Upper lobe of right lung (tissue), 1 donor: ENCODE measurements at places on chromosomes 7 and 10. TPM values are rescaled to one million over a fixed set of nuclear protein-coding genes. Genes with fewer than 3 reads are reported as not detected.

GPR85 gene
- 2.9 TPM for total RNA-seq

GNAT3 gene
- not detected for total RNA-seq

- peak; percentile 63 for DNase-seq
Measured at GRCh38 chr7:27154901-27155815, 1.3 kb downstream of the HOXA7 start.

DNA sequence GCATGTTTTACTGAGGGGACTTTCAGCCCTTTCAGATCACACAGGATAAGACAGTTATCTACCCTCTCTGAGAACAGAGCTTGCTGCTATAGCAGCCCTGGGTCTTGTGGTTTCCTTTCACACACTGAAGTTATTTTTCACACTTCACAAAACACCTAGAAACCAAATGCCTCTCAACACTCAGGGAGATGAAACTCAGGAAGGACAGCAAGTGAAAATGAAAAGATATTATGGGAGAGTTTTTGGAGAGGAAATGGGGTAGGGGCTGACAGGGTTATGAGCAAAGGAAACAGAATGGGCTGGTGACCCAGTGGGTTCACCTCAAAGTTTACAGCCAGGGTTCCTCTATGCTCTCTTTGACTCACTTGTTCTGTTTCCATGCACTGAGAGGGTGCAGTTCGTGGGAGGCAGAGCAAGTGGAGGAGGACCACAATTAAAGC, 17.0 kb upstream of the GIMAP2 start:
- DNase-seq = no peak

- DNase-seq = no peak
Measured at GRCh38 chr10:81248886-81249285, 626.1 kb upstream of the NRG3 start.

DNA sequence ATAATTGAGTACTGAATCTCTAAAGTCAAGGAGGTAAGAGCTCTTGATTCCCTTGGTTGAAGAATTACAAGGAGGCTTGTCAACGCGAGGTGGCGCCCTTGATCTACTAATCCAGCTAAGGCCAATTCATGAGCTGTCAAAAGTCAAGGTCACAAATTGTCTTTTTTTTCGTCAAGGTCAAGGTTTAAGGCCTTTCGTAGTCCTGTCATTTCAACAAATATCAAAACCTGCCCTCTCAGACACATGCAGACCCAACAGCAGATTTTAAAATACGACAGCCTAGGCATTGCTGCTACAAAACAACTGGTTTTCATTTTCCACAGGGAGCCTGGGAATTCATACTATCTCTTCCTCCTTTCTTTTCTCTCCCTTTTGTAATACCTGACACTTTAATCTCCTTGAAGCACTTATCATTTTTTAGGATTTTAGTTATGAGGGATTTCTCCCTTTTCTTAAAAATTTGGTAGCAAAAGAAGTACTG, 3.6 kb downstream of the HOXA13 start:
- peak; percentile 87 for DNase-seq

CHAT gene
- not detected for total RNA-seq

COL1A2 gene
- 321 TPM for total RNA-seq

GRCh38 chr7:150738092-150738491, 874 bp downstream of the GIMAP5 start:
- DNase-seq = no peak

LLCFC1 gene
- total RNA-seq = not detected

- no peak for DNase-seq
Measured at GRCh38 chr10:116069856-116070255, 203.2 kb downstream of the GFRA1 start.

- no peak for DNase-seq
Measured at GRCh38 chr10:83925133-83925532, 214.2 kb upstream of the GHITM start.

DNA sequence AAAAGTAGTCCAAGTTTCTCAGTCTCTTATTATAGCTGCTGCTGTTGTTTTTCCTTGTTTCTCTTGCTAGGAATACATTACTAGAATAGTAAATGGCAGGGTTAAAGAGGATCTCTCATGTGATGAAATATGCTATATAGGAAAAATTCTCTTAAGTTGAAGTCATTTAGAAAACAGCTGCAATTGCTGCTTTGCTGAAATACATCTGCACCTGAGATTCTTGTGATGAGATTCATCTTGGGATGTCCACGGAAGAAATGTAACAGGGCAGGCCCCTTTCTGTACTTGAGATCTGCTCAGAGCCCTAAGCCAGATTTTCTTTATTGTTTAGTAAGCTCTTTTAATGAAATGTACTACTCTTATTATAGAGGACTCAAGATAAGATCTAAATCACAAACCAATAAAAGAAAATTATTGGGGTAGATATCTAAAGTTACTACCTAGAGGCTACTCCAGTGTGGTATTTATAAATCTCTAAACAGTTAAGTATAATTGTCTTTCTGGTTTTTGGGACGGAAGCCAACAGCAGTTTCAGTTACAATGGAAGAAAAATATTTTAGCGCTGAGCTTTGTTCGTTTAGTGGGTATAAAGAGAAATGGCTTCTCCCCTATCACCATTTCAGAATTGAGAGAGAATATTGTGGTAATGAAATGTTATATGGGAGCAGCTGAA, 701.5 kb downstream of the KCNMA1 start:
- no peak for DNase-seq

DNA sequence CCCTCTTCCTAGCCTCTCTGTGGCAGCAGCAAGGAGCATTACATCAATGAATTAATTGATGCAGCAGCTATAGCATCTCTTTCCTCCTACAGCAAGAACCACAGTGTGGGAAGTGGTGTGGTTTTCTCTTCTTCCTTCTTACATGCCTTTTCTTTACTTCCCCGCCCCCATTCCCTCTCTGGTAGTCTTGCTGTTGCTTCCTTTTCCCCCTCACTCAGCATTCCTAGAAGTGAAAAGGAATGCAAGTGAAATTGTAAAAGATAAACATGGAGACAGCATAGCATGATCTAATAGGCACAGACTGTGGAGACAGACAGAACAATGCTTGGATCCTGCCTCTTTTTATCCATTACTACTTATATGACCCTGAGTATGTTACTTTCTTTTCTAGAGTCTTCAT, 370.5 kb upstream of the BMPER start:
- DNase-seq = no peak

DNA sequence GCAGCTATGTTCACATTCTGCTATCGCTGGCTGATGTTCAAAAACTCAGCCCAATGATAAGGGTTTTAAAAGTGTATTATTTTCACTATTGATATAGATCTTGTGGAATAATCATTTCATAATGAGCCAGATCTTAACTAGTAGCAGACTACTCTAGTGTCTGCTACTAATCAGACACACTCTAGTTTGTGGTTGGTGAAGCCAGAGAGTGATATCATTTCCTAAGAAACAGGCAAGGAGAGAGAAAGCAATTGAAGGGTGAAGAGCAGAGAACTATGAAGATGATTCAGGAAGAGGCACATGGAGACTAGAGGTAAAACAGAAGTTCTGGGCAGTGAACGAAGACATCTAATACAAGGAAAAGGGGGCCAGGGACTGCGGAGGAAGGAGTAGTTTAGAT, 58.2 kb upstream of the BET1 start:
- no peak for DNase-seq

GRCh38 chr10:43801626-43802025, 152.9 kb upstream of the ZNF32 start:
- no peak for DNase-seq

- DNase-seq = no peak
Measured at GRCh38 chr10:107589081-107589480, 424.6 kb upstream of the SORCS1 start.

RADIL gene
- 7.3 TPM for total RNA-seq

HK1 gene
- total RNA-seq = 84.0 TPM

DNA sequence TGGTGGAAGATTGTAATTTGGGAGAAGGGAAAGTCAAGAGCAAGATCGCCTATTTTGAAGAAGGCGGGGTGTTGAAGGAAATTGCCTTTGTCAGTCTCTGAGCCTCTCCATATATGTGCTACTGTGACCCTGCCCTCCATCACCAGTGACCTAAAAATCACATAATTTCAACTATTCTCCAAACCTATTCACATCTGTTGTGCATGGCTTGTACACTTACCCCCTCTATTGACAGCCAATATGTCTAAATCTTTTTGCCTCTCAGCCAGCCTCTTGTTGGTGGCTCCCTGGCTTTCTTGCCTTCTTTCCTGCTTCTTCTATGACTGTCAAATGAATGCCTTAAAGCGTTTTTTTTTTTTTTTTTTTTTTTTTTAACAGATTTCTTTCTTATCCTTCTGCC, 295.6 kb downstream of the AUTS2 start:
- no peak for DNase-seq

DNA sequence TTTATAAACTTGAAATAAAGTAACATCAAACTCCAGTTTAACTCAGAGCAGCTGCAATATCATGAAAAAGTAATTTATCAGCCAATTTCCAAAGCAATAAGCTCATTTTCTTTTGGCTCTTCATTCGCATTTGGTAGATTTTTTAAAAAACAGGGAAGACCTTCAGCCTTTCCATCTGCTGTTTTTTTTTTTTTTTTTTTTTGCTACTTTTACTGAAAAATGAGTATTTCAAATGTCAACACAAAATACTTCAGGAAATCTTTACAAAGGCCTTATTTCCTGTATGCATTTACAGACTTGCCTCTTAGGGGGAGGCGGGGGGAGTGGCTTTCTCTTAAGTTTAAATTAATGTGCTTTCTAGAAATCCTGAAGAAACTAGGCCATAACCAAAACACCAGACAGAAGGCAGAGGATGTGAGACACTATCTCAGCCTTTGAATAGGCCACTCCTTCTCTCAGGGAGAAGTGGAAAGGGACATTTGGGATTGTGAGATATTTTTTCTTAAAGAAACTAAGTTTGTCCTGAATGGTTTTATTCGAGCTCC, 91.8 kb downstream of the COL28A1 start:
- no peak for DNase-seq

DNA sequence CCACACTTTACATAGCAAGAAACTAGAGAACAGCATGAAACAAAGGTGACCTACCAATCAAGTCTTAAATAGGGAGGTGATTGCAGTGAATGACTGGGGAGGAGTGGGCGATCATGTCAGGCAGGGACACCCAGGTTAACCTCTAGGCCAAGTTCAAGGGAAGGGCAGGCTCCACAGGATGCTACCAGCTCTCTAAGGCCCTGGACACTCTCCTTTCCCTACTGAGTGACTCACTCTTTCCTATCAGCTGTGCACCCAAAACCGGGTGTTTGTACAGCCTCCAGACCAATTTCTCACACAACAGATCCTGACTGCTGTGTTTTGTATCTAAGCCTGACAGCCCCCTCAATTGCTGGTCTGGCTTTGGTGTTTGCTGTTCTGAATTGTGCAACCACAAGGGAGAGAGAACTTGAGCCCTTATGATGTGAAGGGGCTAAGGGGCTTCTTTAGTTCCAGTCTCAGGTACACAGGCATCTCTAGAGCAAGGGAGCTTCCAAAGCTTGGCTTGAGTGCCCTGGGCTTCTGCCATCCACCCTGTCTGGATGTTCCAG, 107.8 kb downstream of the TBXAS1 start:
- no peak for DNase-seq

- no peak for DNase-seq
Measured at GRCh38 chr10:61655335-61655851, 7.3 kb upstream of the CABCOCO1 start.

FAM20C gene
- total RNA-seq = 58.8 TPM

DNA sequence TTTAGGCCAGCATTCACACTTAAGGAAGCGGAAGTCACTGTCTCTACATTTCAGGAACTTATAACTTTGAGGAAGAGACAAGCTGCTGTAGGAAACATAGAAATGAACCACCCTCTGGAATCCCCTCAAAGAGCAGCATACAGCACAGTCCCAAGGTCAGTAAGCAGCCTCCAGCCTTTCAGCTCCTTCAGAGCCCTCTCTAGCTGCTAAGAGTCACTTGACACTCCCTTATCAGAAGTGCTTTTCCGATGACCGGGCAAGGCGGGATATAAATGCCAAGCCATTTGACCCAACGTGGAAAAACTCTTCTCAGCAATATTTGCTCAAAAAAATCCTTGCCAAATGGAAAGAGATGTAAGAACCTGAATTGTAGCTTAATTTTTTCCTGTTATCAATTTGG, 1284.3 kb downstream of the XPNPEP1 start:
- DNase-seq = no peak

FERD3L gene
- total RNA-seq = not detected

ZNF487 gene
- total RNA-seq = 5.6 TPM

DNA sequence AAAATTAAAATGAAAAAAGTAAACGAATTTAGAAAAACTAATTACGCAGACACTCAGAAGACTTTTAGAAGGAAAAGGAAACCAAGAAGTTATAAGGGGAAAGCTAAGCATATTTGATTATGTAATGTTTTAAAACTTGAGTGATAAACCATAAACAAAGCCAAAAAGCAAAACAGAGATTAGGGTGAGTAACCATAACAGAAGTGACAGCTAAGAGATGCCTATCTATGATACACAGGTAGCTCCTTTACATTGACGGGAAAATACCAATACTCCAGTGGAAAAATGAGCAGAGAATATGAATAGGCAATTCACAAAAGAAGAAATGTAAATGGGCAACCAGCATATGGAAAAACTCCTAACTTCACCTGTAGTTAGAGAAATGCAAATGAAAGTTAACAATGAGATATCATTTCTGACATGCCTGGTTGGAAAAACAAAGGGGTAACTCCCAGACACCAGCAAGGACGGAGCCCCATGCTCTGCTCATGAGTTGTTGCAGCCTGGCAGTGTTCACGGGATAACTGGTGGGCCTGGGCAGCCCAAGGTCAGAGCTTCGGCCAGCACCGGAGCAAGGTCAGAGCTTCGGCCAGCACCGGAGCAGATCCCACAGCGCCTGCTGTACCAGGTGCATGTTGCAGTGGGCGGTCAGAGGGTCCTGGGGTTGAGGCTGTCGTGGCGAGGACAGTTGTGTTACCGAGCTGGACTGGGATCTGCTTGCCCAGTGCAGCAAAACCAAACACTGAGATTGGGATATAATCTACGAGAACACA, 58.9 kb downstream of the ALOX5 start:
- no peak for DNase-seq

PTPRE gene
- total RNA-seq = 70.6 TPM

DNA sequence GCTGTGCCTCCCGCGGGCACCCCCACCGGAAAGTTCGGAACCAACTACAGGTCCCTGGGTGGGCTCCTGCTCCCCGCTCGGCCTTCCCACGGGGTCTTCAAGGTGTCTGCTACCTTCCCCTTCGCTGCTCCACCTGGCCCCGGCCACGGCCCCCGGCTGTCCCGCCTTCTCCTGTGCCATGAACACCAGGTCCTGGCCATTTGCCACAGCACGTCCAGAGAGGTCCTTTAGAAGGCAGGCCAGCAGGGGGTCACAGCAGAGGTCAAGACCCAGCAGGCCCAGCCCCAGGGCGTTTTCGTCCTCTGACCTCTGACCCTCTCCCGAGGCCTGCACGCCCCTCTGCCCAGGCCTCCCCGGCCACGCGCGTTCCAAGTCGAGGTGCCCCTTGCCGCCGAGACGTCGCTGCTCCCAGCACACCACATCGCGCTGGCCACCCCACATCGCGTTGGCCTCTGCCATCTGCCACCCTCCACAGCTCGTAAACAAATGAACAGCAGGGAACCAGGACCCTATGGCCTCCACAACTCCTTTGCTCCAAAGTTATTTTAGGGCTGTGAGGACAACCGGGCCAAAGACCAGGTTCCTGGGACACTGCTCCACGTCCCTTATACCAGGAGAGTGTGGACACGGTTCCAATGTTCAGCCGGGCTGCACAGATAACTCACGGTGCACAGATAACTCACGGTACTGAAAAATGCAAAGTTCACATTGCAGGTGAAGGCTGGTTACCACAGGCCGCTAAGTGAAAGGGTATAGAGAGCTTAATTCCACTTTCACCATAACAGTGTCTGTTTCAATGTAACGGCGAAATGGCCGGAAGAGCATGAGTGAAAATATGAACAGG, 74.3 kb downstream of the CFAP46 start:
- DNase-seq = peak; percentile 55
